GM20000 (cell line): ENCODE measurements at places on chromosomes 13 and 19.

- DNase-seq = peak; percentile 21
These were observed 251.9 kb downstream of the COL4A1 start for GRCh38 chr13:110055089-110055488.

DNA sequence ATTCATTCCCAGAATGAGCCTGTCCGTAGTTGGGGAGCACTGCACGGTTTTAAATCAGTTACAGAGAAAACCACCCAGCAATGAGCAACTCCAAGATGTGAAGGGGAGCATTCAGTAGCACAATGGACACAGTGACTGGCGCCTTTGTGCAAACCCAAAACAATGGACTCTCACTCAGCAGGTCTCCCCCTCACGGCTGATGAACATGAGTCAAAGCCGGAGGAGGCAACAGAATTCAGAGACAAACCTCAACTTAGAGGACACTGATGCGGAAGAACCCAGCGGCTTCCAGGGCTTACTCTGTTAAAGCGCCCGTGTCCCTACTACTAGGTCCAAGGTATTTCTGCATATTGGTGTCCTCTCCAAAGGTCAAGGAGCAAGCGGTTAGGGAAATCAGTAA, 17.7 kb downstream of the PLEKHF1 start:
- DNase-seq = no peak

DNA sequence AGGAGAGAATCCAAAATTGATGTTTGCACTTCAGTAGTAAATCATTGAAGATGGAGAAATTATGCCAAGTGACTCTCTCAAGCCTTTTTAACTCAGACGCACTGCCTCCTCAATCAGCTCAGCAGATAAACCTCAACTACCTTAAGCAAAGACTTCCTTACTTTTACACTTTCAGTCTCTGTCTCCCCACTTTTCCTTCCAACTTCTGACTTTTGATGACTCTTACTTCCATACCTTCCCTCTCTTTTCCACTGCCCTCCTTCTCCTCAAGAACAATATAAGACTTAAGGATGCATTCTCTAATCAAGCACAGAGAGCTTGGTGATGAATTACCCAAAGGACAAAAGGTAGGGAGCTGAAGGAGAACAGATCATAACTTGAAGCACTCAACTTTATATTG, 4.8 kb upstream of the DACH1 start:
- DNase-seq = no peak

- peak; percentile 68 for DNase-seq
These were observed 21.4 kb downstream of the ARID3A start for GRCh38 chr19:947090-947706.

DNA sequence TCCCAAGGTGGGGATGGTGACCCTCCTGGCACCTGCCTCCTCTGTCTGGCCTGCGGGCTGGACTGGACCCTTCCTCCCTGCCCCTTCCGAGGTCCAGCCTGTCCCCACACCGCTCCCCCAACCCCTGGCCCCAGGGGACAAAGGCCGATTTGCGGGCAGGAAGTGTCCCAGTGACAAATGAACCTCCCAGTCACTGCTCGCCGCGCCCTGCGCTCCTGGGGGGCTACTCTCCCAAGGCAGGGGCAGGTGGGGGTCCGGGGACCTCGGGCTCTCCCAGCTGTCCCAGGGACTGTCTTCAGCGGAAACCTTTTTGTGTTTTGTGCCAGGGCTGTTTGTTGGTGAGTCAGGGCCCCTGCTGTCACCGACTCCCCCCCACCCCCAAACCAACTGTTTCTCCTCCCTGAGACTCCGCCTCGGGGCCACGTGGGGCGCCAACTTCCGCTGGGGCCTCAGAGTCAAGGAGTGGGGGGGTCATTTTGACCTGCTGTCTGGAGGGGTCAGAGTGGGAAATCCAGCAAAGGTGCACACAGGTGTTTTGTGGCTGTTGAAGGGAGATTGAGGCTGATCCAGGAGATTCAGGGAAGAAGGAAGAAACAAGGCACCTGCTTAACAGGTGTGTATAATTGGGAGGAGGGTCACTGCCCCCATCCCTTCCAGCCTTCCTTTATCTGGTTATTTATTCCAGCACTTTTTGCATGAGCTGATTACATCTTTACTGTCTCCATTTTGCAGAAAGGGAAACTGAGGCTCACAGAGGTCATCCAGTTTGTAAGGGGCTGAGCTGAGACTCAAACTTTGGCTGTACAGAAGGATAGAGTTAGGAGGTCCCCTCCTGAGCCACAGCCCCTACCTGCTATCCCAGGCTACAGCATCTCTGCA, 831 bp downstream of the PGPEP1 start:
- DNase-seq = peak; percentile 88

GRCh38 chr13:108877300-108877699, 247.9 kb downstream of the MYO16 start:
- no peak for DNase-seq

- DNase-seq = peak; percentile 32
These were observed 2.0 kb downstream of the TTC9B start for GRCh38 chr19:40216013-40216776.

DNA sequence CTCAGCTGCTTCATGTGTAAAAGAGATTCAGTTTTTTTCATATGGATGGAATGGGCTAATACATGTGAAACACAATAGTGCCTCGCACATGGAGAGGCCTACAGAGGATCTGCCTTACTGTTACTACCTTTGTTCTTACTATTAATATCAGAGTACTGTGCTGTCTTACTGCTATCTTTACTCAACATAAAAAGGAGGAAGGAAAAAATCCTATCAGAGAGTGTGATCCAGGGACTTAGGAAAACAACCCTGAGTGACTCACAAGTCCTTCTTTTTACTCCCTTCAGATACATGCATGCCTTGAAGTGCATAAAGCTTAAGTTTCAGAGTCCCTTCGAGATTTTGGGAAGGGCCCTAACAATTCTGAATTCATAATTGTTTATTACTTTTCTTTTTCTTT, 136.8 kb downstream of the TBC1D4 start:
- no peak for DNase-seq

GRCh38 chr19:324716-325115, 19.9 kb downstream of the MIER2 start:
- DNase-seq = no peak

DNA sequence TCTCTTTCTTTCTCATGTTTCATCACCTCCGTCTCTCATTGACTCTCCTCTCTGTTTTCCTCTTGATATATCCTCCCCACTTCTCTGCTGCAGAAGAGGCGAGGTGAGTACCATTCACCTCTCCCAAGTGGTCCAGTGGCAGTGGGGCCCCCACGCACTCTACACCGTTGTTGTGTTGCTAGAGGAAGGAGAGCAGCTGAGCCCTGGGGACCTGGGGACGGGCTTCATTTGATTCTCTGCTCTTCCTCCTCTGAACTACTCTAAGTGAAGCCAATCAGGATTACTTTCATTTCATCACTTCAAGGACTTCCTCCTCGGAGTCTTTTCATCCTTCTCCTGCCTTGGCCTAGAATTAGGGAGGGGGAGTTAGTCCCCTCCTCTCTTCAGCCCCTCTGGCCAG, 64.6 kb downstream of the CCNE1 start:
- no peak for DNase-seq

- no peak for DNase-seq
These were observed 92.7 kb upstream of the GPR12 start for GRCh38 chr13:26853323-26853722.

- peak; percentile 88 for DNase-seq
These were observed 1.8 kb downstream of the VASP start for GRCh38 chr19:45508861-45509691.

GRCh38 chr13:39957868-39958677, 302.6 kb downstream of the COG6 start:
- DNase-seq = no peak

DNA sequence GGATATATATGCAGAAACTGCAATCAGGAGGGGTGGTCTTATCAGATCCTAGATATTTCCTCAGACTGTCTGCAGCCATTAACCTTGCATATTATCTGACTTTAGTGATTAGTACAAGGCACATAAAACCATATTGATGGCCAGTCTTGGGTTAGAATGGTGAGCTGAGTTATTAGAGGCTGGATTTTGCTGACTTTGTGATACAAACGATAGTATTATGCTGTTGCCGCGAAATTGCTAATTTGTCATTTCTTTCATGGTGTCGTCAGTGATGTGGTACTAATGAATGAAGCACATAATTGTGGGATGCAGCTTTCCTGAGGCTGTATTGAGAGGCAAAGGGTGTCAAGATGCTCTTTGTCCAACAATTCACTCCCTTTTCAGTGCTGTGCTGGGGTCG, 172.5 kb downstream of the TEX29 start:
- DNase-seq = no peak

- DNase-seq = no peak
These were observed 574 bp downstream of the MKNK2 start for GRCh38 chr19:2050349-2050990.

DNA sequence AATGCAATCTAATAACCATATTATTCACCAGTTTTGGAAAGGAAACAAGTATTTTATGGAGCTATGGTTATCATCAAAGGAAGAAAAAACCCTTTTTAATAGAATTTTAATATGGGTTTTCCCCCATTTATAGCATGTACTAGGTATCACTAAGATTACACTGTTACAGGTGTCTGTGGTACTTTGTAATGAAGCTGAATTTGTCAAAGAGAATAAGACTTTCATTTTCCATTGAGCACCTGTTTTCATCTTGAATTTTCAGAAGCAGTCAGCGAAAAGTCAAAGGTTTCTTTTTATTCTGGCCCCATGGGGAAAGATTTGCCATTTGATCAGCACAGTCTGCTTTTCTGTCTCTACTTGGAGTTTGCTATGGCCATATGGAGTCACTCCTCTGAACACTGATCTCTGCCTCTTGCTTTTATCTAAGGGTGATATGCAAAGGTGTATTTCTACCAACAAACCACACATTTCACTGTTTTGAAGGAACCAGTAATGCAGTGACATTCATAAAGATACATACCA, 590.0 kb downstream of the DCT start:
- no peak for DNase-seq

GRCh38 chr13:106795847-106796246, 227.9 kb upstream of the ARGLU1 start:
- no peak for DNase-seq

GRCh38 chr13:99227331-99227900, 26.8 kb downstream of the UBAC2 start:
- DNase-seq = no peak

GRCh38 chr13:25276748-25277147, 10.5 kb downstream of the MTMR6 start:
- DNase-seq = no peak

DNA sequence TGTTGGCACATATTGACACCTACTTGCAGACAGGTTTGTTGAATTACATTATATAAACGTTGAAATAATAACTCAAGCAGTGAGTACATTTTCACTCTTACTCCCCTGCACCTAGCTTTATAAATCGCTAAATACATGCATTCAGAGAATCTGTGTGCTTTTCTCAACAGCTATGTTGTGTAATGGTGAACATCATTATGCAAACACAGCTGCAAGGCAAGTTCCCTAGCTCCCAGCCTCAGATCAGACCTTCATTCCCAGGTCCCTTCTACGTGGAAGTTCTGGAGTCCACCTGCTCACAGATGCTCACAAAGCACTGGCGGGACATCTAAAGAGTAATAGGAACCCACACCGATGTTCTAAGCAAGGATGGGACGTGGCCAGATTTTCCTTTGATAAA, 86.8 kb upstream of the PEG3 start:
- DNase-seq = no peak

GRCh38 chr19:30386551-30387143, 14.5 kb downstream of the ZNF536 start:
- DNase-seq = no peak

- DNase-seq = no peak
These were observed 1287.6 kb downstream of the EFNB2 start for GRCh38 chr13:105247830-105248229.

DNA sequence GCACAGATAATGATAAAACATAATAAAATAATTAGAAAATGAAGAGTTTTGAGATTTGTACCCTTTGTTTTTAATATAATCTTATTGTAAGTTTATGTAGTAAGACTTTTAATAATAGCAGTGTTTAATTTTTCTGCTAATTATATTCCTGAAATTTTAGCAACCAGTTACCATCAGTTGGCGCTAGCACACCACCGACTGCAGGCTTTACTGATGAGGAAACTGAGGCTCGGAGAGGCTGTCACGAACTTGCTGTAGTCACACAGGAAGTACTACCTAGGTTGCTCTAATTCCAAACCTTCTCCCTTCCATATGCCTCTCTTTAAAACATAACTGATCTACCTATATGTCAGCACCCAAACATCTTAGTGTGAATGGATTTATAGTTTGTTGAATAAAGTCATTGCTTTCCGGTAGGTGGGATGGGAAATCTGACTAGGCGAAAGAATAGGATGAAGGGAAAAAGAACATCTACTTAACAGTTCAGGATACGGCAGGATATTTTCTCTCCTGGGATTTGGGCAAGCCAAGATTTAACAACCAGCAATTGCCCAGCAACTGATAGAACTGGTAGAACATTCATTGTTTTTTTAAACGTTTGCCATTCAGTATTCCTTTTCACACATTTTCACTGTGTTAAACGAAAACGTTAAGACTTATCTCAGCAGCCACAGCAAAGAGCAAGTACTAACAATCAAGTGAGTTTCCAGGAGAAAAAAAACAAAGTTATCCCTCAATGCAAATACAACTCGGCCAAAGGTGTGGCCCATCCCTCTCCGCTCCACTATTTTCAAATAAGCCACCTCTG, 822 bp upstream of the RFXAP start:
- DNase-seq = no peak

- DNase-seq = no peak
These were observed 712.5 kb downstream of the DIAPH3 start for GRCh38 chr13:59451236-59451635.

GRCh38 chr19:6088602-6089049, 21.7 kb downstream of the RFX2 start:
- no peak for DNase-seq

GRCh38 chr13:29411481-29411880, 184.0 kb downstream of the SLC7A1 start:
- no peak for DNase-seq

DNA sequence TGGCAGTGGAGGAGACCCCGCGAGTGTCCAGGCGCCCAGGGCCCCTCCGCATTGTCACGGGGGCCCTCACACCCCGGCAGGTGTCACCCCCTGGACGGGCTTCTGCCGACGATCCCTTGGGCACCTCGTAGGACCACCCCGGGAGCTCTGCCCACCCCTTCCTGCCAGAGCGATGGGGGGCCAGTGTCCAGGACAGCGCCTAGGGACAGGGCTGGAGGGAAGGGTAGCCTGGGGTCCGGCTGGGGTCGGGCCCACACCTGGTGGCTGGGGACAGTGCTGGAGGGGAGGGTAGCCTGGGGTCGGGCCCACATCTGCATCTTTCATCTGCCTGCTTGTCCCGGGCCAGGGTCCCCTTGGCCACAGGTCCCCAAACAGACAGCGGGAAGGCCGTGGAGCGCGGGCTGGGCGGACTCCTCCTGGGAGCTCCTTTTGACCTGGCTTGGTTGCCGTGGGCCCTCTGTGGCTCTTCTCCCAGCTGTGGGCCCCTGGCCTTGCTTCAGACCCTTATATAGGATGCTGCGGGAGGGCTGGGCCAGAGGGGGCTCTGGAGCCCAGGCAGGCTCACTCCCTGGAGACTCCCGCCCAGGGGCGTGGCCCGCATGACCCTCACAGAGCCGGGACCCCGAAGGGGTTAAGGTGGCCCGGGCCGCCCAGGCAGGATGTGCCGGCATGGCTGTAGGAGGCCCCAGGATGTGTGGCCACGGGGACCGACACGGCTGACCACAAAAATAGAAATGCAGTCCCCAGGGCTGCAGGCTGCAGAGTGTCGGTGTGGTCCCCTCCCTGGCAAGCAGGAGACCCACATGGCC, 74.1 kb upstream of the MCF2L start:
- peak; percentile 58 for DNase-seq

- DNase-seq = no peak
These were observed 10.0 kb downstream of the KDELR1 start for GRCh38 chr19:48381178-48381950.
